ENCODE measurements at places on chromosomes 3 and 15.

- no peak for DNase-seq
- H3K27me3 ChIP-seq, result no peaks in the 10 kb centered on the region
- peaks cover 9% of the 10 kb centered on the region for H3K4me1 ChIP-seq
- H3K4me3 ChIP-seq, result no peak overlapping the region
- H3K36me3 ChIP-seq, result no peaks in the 10 kb centered on the region
These were observed 10.2 kb downstream of the RFTN1 start for GRCh38 chr3:16503191-16503776.

DNA sequence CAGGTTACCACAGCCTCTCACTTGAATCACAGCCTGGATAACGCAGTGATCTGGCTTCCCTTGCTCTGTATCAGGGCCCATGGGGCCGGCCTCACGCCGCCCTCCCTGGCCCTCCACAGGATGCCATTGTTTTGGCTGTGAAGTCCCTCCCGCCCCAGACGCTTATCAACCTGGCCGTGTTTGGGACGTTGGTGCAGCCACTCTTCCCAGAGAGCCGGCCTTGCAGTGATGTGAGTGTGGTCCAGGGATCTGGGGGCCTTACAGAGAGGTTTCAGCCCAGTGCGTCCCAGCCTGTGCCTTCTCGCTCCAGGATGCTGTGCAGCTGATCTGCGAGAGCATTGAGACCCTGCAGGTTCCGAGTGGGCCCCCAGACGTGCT is 6.6 kb downstream of the VWA5B2 start:
- no peak overlapping the region for H3K4me3 ChIP-seq
- H3K27me3 ChIP-seq, result peaks cover 5% of the 10 kb centered on the region
- H3K27ac ChIP-seq, result no peak overlapping the region
- H3K4me1 ChIP-seq, result no peaks in the 10 kb centered on the region
- DNase-seq, result no peak

GRCh38 chr3:20909511-20909910 is 723.5 kb upstream of the SGO1 start:
- no peaks in the 10 kb centered on the region for H3K36me3 ChIP-seq
- H3K4me3 ChIP-seq, result no peak overlapping the region
- no peaks in the 10 kb centered on the region for H3K27me3 ChIP-seq

GRCh38 chr3:170171563-170171962 is 10.0 kb downstream of the PHC3 start:
- no peaks in the 10 kb centered on the region for H3K36me3 ChIP-seq
- no peaks in the 10 kb centered on the region for H3K4me1 ChIP-seq
- H3K27me3 ChIP-seq, result no peaks in the 10 kb centered on the region
- no peak for DNase-seq
- no peak overlapping the region for H3K4me3 ChIP-seq

DNA sequence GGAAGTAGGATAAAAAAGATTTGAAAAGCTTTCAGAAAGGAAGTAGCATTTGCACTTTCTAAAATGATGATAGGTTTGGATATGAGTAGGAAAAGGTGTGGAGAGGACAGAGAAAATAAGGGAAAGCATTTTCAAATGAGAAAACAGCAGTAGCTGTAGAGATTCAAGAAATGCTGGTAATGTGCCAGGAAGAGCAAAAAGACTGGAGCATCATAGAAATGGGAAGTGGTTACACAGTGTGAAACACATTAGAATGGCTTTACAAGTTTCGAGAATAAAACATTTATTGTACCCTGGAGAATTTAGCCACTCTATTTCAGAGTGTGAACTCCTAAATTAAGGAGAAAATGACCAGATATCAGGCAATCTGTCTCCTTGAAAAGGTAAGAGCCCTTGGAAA is 108.3 kb upstream of the CHL1 start:
- H3K27ac ChIP-seq, result no peak overlapping the region
- no peak for DNase-seq
- no peaks in the 10 kb centered on the region for H3K27me3 ChIP-seq
- no peaks in the 10 kb centered on the region for H3K4me1 ChIP-seq
- no peaks in the 10 kb centered on the region for H3K36me3 ChIP-seq
- no peak overlapping the region for H3K4me3 ChIP-seq

- H3K27me3 ChIP-seq, result no peaks in the 10 kb centered on the region
- no peak for DNase-seq
- H3K27ac ChIP-seq, result no peak overlapping the region
- no peak overlapping the region for H3K4me3 ChIP-seq
- H3K4me1 ChIP-seq, result no peaks in the 10 kb centered on the region
These were observed 6.4 kb upstream of the REC114 start for GRCh38 chr15:73436613-73437012.

DNA sequence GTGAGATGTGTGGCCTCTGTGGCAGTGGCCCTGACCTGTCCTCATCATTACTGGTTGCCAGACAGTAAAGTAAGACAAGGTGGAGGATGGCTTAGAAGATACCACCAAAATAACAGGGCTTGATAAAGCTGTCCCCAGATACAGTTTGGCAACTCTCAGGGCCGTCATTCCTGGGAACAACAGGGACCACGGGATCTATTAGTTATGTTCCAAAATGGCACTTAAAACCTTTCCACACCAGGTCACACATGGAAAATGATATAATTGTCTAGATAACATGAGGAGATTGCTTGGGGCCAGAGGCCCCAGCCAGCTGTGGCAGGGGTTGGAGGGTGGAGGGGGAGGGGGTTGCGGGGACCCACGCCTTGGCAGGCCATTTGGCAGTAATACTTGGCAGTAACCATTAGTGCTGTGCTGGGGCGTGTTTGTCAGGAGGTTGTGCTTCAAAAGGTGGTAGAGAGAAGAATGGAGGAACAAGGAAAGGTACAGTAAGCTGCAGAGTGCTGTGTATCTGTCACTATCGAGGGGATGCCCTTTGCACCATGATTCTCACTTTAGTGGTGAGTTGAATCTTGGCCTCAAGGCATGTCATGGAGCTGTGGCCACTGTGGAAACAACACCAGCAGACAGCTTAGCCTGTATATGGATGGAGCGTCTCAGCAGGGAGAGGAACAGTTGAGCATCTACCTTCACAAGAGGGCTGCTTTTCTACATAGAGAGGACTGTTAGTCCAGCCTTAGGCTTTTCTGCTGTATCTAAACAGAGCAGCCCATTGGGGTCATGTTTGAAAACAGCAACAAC is 14.0 kb downstream of the PLCL2 start:
- H3K27ac ChIP-seq, result no peak overlapping the region
- H3K4me3 ChIP-seq, result no peak overlapping the region

- no peaks in the 10 kb centered on the region for H3K27me3 ChIP-seq
- H3K4me3 ChIP-seq, result no peak overlapping the region
- no peak for DNase-seq
- no peaks in the 10 kb centered on the region for H3K36me3 ChIP-seq
- no peak overlapping the region for H3K27ac ChIP-seq
- no peaks in the 10 kb centered on the region for H3K4me1 ChIP-seq
These were observed 187.0 kb upstream of the MLF1 start for GRCh38 chr3:158384019-158384418.

DNA sequence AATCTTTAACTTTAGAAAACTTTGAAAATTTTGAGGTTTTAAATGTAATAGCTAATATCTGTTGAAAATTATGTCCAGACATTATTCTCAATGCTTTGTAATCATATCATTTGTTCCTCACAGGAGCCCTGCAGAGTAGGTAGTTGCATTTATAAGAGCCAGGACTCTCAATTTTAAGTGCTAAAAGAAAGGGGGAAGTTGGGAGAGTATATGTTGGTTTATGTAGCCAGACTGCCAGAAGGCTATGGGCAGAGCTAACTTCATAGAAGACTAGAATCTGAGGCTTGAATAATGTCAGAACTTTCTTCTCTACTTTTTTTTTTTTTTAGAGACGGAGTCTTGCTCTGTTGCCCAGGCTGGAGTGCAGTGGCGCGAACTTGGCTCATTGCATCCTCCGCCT is 9.1 kb downstream of the VPS8 start:
- no peak for DNase-seq
- no peaks in the 10 kb centered on the region for H3K27me3 ChIP-seq
- no peaks in the 10 kb centered on the region for H3K36me3 ChIP-seq
- H3K4me1 ChIP-seq, result no peaks in the 10 kb centered on the region
- H3K27ac ChIP-seq, result no peak overlapping the region

GRCh38 chr15:76962337-76963013 is 30.9 kb downstream of the RCN2 start:
- H3K4me1 ChIP-seq, result no peaks in the 10 kb centered on the region
- no peak overlapping the region for H3K4me3 ChIP-seq
- H3K36me3 ChIP-seq, result no peaks in the 10 kb centered on the region
- H3K27me3 ChIP-seq, result no peaks in the 10 kb centered on the region

DNA sequence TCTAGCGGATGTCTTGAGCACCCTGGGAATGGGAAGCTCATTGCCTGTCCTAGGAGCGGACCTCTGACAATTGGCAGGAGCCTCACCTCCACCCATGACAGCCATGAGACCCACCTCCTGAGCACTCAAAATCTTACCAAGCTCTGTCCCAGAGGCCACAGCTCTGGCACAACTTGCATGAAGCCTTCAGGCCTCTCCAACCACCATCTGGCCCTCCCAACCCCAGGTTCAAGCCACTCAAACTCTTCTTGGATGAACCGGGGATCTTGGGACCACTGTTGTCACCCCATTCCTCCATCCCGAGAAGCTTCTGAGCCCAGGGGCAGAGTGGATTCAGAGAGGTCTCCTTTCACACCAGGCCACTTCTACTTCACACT is 1.5 kb downstream of the VIPR1 start:
- peaks cover 13% of the 10 kb centered on the region for H3K4me1 ChIP-seq
- no peak overlapping the region for H3K27ac ChIP-seq
- H3K4me3 ChIP-seq, result no peak overlapping the region
- no peaks in the 10 kb centered on the region for H3K36me3 ChIP-seq

- no peak overlapping the region for H3K4me3 ChIP-seq
- H3K4me1 ChIP-seq, result no peaks in the 10 kb centered on the region
- H3K27ac ChIP-seq, result no peak overlapping the region
- H3K27me3 ChIP-seq, result no peaks in the 10 kb centered on the region
These were observed 19.4 kb downstream of the MCTP2 start for GRCh38 chr15:94250801-94251200.

- H3K4me3 ChIP-seq, result no peak overlapping the region
- peaks cover 13% of the 10 kb centered on the region for H3K4me1 ChIP-seq
- H3K27ac ChIP-seq, result no peak overlapping the region
These were observed 116.7 kb upstream of the LPP start for GRCh38 chr3:188037195-188037718.

- no peaks in the 10 kb centered on the region for H3K27me3 ChIP-seq
- H3K4me3 ChIP-seq, result no peak overlapping the region
- H3K36me3 ChIP-seq, result peaks cover 27% of the 10 kb centered on the region
- no peak overlapping the region for H3K27ac ChIP-seq
These were observed 370.1 kb downstream of the LPP start for GRCh38 chr3:188524052-188524451.

GRCh38 chr3:115239717-115240116 is 92.6 kb upstream of the ZBTB20 start:
- peak overlapping the region; percentile 11 for H3K27ac ChIP-seq
- DNase-seq, result no peak
- no peaks in the 10 kb centered on the region for H3K4me1 ChIP-seq
- no peaks in the 10 kb centered on the region for H3K27me3 ChIP-seq
- no peak overlapping the region for H3K4me3 ChIP-seq

- H3K4me3 ChIP-seq, result peak overlapping the region; percentile 9
- no peak for DNase-seq
- H3K36me3 ChIP-seq, result no peaks in the 10 kb centered on the region
- no peak overlapping the region for H3K27ac ChIP-seq
- H3K27me3 ChIP-seq, result peaks cover 4% of the 10 kb centered on the region
- no peaks in the 10 kb centered on the region for H3K4me1 ChIP-seq
These were observed 524.6 kb downstream of the MECOM start for GRCh38 chr3:169138849-169139420.

DNA sequence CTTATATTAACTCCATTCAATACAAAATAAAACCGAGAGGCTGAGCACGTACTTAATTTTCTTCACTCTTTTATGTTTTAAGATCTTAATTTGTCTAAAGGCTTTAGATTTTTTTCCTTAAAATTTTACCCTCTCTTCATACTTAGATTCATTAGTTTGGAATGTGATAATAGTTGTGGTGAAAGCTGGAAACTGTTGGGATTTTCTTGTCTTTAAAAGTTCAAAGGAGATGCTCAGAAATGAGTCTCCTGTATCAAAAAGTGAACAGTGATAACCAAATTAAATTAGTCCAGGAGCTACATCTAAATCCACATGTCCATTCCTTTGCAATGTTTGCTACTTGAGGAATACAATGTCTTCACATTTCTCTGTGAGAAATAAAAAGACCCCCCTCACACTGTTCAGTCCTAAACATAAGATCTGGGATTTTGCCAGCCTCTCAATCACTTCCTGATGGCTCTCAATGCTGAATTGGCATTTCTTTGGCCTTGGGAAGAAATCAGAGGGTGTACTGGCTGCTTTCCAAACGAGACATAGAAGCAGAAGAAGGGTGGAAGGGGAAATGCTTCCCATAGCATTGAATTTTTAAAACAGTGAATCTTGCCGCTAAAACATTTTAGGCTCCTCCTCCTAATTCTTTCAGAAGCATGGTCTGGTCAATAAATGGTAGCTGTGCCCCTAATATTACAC is 245.0 kb downstream of the SHOX2 start:
- H3K27me3 ChIP-seq, result no peaks in the 10 kb centered on the region
- no peaks in the 10 kb centered on the region for H3K36me3 ChIP-seq
- H3K4me3 ChIP-seq, result no peak overlapping the region
- peaks cover 3% of the 10 kb centered on the region for H3K4me1 ChIP-seq
- DNase-seq, result no peak

DNA sequence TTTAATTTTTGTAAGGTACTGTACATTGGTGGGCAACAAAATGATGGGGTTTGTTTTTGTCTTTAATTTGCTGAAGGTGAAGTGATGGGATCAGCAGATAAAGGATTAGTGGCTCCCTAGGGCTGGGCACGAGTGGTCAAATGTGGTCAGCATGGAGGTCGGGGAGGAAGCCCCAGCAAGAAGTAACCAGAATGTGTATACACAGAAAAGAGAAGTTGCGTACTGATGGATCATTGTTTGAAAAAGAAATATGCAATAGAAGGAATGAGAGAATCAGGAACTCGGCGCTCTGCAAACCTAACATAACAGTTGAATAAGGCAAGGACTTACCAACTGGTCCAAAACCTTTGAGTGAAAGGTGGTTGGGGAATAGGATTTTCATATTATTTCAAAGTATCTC is 1.5 kb downstream of the TMOD2 start:
- H3K27ac ChIP-seq, result no peak overlapping the region
- no peaks in the 10 kb centered on the region for H3K27me3 ChIP-seq
- peaks cover 6% of the 10 kb centered on the region for H3K4me1 ChIP-seq
- no peaks in the 10 kb centered on the region for H3K36me3 ChIP-seq

- H3K4me3 ChIP-seq, result no peak overlapping the region
- H3K27me3 ChIP-seq, result no peaks in the 10 kb centered on the region
- H3K4me1 ChIP-seq, result no peaks in the 10 kb centered on the region
- peaks cover 21% of the 10 kb centered on the region for H3K36me3 ChIP-seq
These were observed 23.7 kb downstream of the PHLDB2 start for GRCh38 chr3:111882799-111883198.

- no peak for DNase-seq
- H3K27ac ChIP-seq, result no peak overlapping the region
- H3K27me3 ChIP-seq, result no peaks in the 10 kb centered on the region
- no peak overlapping the region for H3K4me3 ChIP-seq
- no peaks in the 10 kb centered on the region for H3K36me3 ChIP-seq
These were observed 41.4 kb upstream of the CA12 start for GRCh38 chr15:63422891-63423590.

DNA sequence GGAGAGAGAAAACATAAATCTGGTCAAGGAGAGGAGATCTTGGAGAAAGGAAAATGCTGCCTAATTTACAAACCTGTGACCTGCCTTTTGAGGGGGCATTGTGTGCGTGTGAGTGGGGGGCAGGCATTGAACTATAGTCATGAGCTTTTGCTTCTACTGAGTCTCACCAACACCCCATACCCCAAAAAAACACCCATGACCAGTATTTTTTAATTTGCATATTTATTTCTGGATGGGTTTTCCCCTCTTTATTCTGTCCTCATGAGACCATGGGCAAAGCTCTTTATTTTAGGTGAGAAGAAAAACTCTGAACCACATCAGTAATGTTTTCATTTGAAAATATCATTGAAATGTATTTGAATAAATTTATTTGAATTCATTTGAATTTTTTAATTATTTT is 20.6 kb downstream of the CD80 start:
- H3K4me1 ChIP-seq, result no peaks in the 10 kb centered on the region
- no peak for DNase-seq
- no peaks in the 10 kb centered on the region for H3K27me3 ChIP-seq
- H3K36me3 ChIP-seq, result no peaks in the 10 kb centered on the region
- H3K4me3 ChIP-seq, result no peak overlapping the region
